ENCODE measurements at places on chromosomes 6 and 20.

DNA sequence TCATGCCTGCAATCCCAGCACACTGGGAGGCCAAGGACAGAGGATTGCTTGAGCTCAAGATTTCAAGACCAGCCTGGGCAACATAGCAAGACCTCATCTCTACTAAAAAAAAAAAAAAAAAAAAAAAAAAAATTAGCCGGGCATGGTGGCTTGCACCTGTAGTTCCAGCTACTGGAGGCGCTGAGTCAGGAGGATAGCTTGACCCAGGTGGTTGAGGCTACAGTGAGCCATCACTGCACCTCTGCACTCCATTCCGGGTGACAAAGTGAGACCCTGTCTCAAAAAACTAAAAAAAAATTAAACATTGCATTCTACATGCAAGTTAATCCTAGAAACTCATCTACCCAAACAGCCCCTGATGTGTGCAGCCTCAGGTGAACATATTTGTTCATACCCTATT lies 7.3 kb upstream of the TRAM2 start:
- DNase-seq, result no peak

- no peak for DNase-seq
Measured at GRCh38 chr20:1887321-1887720, 7.9 kb upstream of the SIRPA start.

DNA sequence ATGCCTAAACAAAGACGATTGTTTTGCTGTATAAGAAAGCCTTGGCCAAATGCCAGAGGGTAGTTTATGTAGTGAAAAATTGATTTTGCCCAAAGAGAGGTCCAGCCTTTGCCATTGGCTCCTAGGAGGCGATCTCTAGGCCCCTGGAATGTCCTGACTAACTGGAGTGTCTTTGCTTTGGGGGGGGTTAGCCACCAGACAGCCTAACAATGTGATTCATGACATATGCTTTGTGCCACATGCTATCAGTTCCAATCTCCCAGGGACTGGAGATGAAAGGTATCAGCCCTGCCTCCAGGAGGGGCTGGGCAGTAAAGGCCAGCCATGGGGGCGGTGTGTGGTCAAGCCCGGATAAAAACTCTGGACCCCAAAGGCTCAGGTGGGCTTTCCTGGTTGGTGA lies 32.7 kb upstream of the TUBB2A start:
- DNase-seq, result no peak

GRCh38 chr6:167957626-167958025 lies 39.8 kb upstream of the KIF25 start:
- no peak for DNase-seq

DNA sequence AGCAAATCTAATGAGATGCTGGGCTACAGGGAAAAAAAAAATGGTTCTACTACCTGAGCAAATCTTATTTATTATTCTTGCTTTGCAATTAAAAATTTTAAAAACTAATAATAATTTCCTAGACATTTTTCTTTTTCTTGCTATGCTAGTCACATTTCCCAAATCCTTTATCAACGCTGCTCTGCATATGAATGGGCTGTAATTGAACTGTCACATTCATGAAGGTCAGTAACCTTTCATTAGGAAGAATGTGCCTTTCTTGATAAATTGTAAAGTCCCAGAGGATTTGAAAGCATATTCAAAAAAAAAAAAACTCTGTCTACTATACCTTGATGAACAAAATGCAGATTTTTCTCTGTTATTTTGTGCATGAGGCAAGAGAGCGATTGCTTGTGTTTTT lies 538.7 kb upstream of the ID4 start:
- DNase-seq, result no peak

- DNase-seq, result peak; percentile 55
Measured at GRCh38 chr6:28134015-28134414, 7.7 kb upstream of the ZKSCAN8 start.

GRCh38 chr6:6001443-6001842 lies 5.3 kb downstream of the NRN1 start:
- DNase-seq, result no peak

DNA sequence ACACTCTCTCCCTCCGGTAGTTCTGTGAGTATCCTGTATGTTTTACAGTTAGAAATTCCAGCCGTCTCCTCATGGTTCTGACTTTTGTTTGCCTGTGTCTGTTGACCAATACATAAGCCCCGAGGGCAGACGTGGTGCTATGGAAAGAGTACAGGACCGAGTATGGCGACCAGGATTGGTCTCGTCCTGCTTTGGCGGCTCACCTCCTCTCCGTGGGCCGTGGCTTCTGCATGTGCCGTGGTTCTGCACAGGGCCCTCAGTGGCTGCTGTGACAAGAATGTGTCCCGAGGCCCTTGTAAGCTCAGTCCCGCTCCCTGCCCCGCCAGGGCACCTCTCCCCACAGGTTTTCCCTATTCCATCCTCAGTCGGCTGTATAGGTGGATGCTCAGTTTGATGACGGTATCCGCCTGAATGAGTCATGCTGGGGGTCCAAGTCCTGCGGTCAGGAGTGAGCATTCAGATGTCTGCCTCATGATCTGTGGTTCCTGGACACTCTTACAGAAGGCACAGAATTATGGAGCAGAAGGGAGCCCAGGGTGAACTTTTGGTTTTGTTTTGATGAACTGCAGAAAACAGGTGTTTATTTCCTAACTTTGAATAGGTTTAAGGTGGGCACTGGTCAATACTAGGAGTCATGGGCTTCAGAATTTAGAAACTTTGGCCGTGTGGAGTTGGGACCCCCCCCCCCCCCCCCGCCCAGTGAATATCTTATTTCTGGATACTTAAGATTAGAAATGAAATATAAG lies 1.2 kb downstream of the ARFGAP1 start:
- DNase-seq, result no peak

GRCh38 chr6:34223381-34223955 lies 13.2 kb upstream of the HMGA1 start:
- no peak for DNase-seq

DNA sequence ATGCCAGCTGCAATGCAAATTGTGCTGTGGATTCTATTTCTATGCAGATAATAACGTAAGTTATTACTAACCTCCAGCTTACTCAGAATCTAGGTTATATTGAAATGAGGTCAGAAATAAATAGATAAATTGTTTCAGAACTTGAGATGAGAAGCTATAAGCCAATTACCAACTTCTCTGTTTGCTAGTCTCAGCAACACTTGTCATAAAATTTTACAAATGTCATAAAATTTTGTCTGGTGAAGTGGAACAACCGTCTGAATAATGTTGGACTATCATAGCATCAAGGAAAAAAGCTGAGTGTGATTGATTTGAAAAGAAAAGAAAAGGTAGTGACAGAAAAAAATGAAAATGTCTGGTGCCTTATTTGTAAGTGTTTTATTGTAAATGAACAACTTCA lies 36.7 kb downstream of the COL9A1 start:
- no peak for DNase-seq

DNA sequence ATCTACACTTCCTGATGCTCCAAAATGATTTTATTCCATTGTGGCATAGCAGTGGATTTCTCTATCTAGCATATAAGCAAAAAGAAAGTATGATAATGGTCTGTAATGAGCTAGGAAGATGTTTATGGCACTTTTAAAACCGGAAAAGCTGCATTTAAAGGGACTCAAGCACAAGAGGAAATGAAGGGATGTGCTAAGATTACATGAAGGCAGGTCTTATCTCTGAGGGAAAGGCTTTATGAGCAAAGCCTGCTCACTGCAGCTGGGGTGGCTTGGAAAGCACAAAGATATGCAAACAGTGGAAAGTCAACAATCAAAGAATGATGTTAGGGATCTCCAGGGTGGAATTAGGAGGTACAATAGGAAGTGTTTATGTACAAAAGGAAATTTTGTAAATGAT lies 138.2 kb downstream of the TENT5A start:
- DNase-seq, result no peak

DNA sequence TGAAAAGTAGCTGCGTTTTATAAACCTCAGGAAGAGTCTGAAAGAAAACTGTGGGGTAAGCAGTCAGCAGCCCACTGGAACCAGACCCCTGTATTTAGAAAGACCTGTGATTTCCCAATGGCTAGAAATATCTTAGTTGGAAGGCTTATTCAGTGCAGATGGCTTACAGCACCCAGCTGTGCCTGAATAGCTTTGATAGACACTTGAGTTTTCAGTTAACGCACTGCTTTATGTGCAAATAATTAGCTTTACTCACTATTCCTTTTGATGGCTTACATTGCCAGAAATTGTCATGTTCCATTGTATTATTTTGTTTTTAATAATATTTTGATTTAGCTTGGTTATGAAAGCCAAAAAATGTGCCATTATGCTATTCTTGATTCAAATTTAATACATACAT lies 465.3 kb upstream of the SYNCRIP start:
- DNase-seq, result no peak

DNA sequence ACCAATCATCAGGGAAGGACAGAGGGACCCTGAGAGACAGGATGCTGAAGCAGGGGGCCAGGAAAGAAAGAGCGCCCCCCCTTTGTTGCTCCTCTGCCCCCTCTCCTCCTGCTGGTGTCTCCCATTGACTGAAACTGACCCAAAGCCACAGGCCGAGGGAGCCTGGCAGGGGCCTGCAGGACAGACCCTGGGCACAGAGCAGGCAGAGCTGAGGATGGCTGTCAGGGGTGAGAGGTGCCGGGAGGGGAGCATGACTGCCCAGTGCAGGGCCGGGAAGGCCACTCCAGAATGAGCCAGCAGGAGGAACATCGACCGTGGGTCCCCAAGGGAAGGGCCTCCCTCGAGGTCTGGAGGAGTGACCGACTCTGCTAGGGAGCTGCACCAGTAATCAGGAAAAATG lies 427.8 kb downstream of the PREX1 start:
- no peak for DNase-seq

DNA sequence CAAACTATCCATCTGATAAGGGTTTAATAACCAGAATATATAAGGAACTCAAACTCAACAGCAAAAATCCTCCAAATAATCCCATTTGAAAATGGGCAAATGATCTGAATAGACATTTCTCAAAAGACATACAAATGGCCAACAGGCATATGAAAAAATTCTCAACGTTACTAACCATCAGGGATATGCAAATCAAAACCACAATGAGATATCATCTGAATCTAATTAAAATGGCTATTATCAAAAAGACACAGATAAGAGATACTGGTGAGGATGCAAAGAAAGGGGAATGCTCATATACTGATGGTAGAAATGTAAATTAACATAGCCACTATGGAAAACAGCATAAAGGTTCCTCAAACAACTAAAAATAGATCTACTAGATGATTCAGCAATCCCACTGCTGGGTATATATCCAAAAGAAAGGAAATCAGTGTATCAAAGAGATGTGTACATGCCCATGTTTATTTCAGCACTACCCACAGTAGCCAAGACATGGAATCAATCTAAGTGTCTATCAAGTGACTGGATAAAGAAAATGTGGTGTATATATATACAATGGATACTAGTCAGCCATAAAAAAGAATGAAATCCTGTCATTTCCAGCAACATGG lies 6.1 kb upstream of the BRD2 start:
- DNase-seq, result no peak

DNA sequence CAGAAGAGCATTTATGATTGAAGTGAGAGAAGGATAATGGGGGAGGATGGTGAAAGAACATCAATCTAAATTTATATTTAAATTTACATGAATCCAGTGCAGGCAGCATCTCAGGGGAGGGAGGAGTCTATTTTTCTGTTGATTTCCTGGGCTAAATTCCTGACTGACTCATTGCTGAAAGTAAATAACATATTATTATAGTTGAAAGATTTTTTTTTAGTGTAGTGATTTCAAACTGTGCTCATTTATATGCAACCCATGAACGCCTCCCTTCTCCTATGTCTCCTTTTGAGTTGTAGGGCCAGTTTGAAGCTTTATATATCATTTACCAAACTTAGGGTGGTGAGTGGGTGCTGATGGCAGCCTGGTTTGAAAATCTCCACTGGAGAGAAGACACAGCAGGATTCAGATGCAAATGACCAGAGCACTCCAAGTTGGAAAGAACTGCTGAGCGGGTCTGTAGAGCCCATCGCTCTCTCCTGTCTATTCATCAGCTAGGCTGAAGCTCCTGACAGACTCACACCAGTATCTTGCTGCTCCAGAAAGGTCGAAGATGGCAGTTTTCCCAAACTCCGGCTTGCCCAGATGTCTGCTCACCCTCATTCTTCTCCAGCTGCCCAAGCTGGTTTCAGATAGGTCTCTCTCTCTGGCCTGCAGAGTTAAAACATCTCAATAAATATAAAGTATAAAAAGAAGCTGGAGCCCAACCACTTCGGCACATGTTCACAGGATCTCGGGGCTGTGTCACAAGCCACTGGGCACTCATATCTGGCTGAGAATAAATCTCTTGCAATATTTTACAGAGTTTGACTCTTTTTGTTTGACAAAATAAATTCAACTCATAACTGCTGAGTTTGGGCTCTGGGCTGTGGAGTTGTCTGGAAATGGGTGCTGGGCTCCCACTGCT lies 18.3 kb downstream of the BTN2A1 start:
- DNase-seq, result no peak

DNA sequence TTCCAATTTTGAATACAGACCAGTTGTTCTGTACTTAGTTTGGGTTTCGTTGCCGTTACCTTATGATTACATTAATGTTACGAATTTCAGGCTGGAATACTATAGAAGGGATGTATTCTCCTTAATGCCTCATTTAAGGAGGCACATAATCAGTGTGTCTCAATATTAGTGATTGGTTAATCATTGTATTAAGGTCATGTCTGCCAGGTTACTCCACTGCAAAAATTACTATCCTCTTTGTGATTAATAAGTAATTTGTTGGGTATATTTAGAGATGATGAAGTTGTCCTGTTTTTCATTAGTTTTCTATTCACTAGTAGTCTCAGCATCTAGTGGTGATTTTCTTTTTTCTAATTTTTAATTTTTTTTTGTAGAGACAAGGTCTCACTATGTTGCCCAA lies 66.3 kb downstream of the CBFA2T2 start:
- no peak for DNase-seq

DNA sequence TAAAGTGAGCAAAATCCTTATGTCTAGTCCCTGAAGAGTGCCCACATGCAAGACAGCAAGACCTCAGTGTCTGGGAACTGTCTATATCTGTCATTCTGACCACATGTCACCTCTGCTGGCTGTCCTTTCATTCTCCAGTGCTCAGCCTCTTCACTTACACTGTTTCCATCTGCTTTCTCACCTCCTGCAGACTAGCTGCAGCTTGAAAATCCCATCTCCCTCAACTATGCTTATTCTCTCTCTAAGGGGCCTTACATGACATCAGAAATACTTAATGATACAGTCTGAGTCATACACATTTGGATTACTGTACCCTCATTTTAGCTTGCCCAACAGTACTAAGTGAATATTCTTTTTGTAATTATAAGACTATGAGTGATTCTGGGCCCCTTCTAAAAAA lies 587.8 kb downstream of the EPM2A start:
- DNase-seq, result no peak

DNA sequence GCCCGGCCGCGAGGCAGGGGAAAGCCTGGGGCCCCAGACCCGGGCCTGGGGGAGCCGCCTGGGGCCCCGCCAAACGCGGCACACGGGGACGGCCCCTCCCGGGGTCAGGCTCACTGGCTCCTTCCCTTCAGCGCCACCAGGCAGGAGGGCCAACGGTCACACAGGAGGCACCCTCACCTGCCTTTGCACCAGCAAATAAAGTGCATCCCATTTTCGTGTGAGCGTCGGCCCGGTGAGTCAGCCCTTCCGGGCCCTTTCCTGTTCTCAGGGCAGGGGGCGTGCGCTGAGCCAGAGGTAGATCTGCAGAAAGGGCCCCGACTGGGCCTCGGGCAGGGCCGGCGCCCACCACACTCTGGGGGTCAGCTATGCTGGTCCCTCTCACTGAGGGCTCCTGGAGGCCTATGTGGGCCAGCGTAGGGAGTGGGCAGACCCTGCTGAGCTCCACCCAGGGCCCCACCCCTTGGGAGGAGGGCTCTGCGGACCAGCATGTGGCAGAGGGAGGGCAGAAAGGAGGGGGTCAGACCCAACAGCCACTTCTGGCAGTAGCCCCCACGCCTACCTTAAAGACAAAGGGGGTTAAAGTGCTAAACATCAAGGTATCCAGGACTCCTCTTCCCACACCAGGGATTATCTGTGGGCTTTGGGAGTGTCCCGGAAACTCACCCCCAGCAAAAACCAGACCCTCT lies 931 bp upstream of the UCKL1 start:
- DNase-seq, result peak; percentile 59
